ENCODE measurements at places on chromosomes 5 and 9. TPM values are rescaled to one million over a fixed set of nuclear protein-coding genes. Genes with fewer than 3 reads are reported as not detected.

DNA sequence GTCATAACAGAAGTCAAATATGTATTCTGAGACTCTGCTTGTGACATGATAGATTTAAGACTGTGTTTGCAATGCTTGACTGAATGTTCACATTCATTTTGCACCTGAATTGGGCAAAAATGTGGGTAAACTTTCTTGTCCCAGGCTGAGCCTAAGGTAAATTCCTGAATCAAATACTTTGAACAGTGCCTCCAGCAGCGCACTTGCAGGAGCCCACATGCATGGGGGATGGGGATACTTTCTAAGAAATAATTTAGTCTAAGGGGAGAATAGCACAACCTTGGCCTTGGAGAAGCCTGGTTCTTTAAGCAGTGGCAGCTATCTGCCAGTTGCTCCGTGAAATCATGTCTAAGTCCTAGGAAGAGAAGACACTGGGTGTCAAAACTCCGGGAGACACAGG, 163.5 kb upstream of the EGFLAM start:
- no peaks in the 10 kb centered on the region for H3K27me3 ChIP-seq
- H3K4me3 ChIP-seq: no peak overlapping the region
- DNase-seq: no peak
- no peaks in the 10 kb centered on the region for H3K36me3 ChIP-seq
- H3K27ac ChIP-seq: no peak overlapping the region

SPATA31C1 gene
- not detected for total RNA-seq

- H3K27me3 ChIP-seq: peaks cover 24% of the 10 kb centered on the region
- H3K4me1 ChIP-seq: no peaks in the 10 kb centered on the region
- no peak overlapping the region for H3K4me3 ChIP-seq
Measured at GRCh38 chr5:158011422-158011821, 152.5 kb upstream of the CLINT1 start.

PRDM9 gene
- total RNA-seq: not detected

DNA sequence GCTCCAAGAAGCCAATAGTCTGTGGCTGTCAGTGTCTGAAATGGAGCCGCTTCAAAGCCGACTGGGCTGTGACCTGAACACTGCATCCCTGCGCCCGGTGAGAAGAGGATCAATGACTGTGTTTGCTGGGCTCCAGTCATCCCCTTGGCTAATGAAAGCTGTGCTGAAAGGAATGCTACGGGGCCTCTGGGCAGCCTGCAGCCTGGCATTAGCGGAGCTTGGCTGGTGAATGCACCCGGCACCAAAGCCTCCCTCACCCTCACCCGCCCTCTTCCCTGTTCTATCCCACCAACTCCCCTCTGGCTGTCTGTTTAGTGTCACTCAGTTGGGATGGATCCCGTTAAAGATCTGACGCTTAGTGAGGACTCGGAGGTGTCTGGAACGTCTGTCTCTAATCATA, 355.3 kb downstream of the BNC2 start:
- no peak overlapping the region for H3K27ac ChIP-seq
- H3K36me3 ChIP-seq: no peaks in the 10 kb centered on the region
- no peak for DNase-seq

- H3K4me3 ChIP-seq: no peak overlapping the region
- no peaks in the 10 kb centered on the region for H3K27me3 ChIP-seq
- no peaks in the 10 kb centered on the region for H3K36me3 ChIP-seq
- H3K4me1 ChIP-seq: peaks cover 4% of the 10 kb centered on the region
- DNase-seq: no peak
Measured at GRCh38 chr5:133238426-133239205, 186.8 kb downstream of the HSPA4 start.

GRCh38 chr9:121598965-121599871, 52.2 kb upstream of the DAB2IP start:
- H3K4me3 ChIP-seq: no peak overlapping the region
- peaks cover 50% of the 10 kb centered on the region for H3K27me3 ChIP-seq
- H3K4me1 ChIP-seq: peaks cover 6% of the 10 kb centered on the region
- no peak for DNase-seq

LHFPL2 gene
- 0.34 TPM for total RNA-seq

PTPN3 gene
- not detected for total RNA-seq

DNA sequence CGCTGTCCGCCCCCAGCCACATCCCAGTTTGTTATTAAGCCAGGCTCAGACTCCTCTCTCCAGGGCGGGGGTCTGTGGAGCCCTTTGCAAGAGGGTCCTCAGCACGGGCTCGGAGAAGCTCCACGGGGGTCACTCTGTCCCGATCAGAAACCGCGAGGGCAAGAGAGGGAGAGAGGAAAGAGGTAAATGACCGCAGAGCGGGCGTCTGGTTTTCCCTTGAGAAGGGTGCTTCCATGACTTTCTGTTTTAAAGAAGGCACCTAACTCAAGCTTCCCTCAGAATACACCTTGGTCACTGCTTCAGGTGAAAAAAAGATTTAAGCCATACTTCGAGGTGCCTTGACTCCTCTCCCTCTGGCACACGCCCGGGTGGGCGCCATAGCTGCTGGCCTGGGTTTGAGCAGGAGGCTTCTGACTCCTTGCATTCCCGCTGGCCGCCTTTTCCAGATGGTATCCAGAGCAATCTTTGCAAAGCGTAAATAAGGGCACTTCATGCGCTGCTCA, 5.8 kb upstream of the TERT start:
- H3K4me3 ChIP-seq: no peak overlapping the region
- H3K27me3 ChIP-seq: peaks cover 48% of the 10 kb centered on the region
- no peaks in the 10 kb centered on the region for H3K4me1 ChIP-seq
- H3K27ac ChIP-seq: no peak overlapping the region

ZNF879 gene
- total RNA-seq: 4.7 TPM

GRCh38 chr5:116446356-116447005, 128.1 kb downstream of the SEMA6A start:
- H3K4me3 ChIP-seq: no peak overlapping the region
- DNase-seq: no peak
- H3K27me3 ChIP-seq: no peaks in the 10 kb centered on the region
- H3K4me1 ChIP-seq: no peaks in the 10 kb centered on the region
- H3K27ac ChIP-seq: no peak overlapping the region

- DNase-seq: no peak
- no peaks in the 10 kb centered on the region for H3K4me1 ChIP-seq
- no peak overlapping the region for H3K4me3 ChIP-seq
Measured at GRCh38 chr9:134709512-134710270, 68.1 kb downstream of the COL5A1 start.

Measured in activated CD8-positive, alpha-beta T cell treated with anti-CD3 and anti-CD28 coated beads, Interleukin-2, amount 10 ng/mL, durations not matched to agents 7 days and 5 days (primary cell).